ENCODE measurements at places on chromosomes 4 and X. TPM values are rescaled to one million over a fixed set of nuclear protein-coding genes. Genes with fewer than 3 reads are reported as not detected.

DNA sequence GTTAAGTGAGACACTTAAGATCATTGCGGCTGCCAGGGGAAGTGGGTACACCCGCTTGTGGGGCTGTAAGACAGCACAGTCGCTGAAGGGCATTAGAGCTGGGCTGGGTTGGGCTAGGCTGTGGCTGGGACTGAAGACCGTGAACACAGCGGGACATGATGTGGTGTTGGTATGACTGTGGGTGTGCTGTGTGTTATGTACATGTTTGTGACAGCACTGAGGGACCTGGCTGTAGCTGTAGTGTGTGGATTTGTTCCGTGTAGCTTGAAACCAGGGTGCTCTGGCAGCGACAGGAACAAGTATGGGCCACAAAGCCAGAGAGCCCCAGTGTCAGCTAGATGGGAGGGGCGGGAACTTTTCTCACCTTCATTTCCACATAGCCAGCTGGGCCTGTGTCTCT lies 82.1 kb downstream of the NHSL2 start:
- DNase-seq, result no peak

- DNase-seq, result no peak
Observed at GRCh38 chr4:153765894-153766293, 6.1 kb upstream of the RNF175 start.

- no peak for DNase-seq
Observed at GRCh38 chr4:79065262-79065661, 126.0 kb upstream of the PAQR3 start.

GRCh38 chr4:159235779-159236368 lies 133.0 kb downstream of the RAPGEF2 start:
- no peak for DNase-seq

- DNase-seq, result no peak
Observed at GRCh38 chrX:41033299-41033698, 51.9 kb upstream of the USP9X start.

The NIPAL1 gene
- total RNA-seq, result 10.8 TPM
